ENCODE measurements at places on chromosomes 7 and 10.

DNA sequence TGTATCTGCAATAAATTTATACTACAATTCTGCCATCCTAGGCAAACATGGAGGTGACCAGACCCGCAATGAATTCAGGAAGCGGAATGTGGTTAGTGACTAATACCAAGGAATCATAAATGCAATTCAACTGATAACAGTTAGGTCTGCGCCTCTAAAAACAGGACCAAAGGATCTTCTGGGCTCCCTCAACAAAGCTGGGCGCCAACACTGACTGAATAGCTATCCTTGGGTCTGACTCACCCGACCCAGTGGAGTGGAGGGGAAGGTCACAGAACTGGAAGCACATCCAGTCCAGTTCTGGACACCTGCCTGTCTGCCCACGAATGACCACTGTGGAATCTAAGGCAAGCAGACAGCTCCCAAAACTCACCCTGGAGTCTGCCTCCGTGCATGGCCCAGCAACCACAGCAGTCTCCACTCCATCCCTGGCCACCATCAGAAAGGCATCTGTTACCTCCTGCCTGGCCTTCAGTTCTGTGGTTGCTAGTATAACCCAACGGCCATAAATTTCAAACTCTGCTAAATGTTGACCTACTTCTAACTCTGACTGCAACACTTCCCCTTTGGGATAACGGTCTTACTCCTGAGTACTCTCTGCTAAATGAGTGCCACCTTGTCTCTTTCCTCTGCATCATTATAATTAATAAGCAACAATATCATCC lies 43.0 kb upstream of the DLX6 start:
- peak; percentile 50 for DNase-seq

- peak; percentile 22 for DNase-seq
These were observed 4.1 kb downstream of the HOXA9 start for GRCh38 chr7:27161214-27161720.

DNA sequence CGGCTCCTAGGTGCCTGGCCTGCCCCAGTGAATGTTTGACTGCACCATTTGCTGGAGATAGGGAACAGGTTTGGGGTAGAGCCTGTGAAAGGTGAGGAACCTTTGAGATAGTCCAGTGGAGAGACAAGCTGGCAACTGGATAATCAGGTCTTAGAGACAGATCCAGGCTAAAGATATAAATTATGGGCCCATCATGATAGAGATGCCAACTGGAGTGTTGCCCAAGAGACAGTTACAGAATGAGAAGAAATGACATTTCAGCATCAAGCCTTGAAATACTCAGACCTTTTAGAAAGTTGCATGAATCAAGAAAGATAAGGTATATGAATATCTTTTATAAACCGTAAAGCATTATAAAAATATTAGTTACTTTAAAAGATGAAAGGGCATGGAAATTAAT lies 27.1 kb downstream of the CREB3L2 start:
- DNase-seq = no peak

GRCh38 chr10:7069706-7070105 lies 341.1 kb downstream of the SFMBT2 start:
- no peak for DNase-seq

DNA sequence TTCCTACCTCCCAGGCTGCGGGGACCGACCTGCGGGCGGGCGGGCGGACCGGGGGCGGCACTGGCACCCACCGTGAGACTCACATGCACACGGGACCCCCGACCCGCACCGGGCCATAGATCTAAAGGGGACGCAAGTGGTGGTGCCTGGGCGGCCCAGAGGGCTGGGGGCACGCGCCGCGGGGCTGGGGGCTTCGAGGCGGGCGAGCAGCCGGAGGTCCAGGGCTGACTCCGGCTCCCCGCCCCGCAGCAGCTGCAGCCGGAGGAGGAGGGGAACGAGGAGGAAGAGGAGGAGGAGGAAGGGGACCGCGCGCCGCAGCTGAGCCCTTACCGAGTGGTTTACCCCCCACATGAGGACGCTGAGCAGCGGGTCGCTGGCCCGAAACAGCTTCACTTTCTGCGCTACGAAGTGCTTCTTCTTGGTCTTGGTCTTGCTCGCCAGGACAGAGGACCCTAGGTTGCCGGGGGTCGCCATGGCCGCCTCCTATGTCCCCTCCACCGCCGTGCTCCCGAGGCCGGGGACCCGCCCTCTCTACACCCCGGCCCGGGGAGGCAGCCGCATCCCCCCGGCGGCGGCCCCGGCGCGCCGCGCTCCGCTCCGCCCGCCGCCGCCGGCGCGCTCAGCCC lies 412 bp downstream of the PIP4K2A start:
- DNase-seq = peak; percentile 34

GRCh38 chr7:128202287-128202957 lies 38.7 kb upstream of the LEP start:
- no peak for DNase-seq

DNA sequence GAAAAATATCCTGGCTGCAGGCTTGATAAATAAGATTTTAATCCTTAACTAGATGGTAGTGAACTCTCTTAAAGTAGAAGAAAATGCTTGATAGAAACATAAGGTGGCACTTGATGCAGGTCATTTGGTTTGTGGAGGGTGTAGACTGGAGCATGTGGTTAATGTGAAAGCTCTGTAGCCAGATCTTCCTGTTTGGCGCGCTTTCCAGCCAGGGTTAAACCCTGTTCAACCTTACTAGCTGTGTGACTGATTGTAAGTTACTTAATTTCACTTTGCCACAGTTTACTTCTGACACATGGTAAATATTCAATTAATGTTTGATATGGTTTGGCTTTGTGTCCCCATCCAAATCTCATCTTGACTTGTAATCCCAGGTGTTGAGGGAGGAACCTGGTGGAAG lies 394.0 kb downstream of the REEP3 start:
- no peak for DNase-seq

- no peak for DNase-seq
These were observed 604.0 kb downstream of the LRMDA start for GRCh38 chr10:76035206-76036110.

DNA sequence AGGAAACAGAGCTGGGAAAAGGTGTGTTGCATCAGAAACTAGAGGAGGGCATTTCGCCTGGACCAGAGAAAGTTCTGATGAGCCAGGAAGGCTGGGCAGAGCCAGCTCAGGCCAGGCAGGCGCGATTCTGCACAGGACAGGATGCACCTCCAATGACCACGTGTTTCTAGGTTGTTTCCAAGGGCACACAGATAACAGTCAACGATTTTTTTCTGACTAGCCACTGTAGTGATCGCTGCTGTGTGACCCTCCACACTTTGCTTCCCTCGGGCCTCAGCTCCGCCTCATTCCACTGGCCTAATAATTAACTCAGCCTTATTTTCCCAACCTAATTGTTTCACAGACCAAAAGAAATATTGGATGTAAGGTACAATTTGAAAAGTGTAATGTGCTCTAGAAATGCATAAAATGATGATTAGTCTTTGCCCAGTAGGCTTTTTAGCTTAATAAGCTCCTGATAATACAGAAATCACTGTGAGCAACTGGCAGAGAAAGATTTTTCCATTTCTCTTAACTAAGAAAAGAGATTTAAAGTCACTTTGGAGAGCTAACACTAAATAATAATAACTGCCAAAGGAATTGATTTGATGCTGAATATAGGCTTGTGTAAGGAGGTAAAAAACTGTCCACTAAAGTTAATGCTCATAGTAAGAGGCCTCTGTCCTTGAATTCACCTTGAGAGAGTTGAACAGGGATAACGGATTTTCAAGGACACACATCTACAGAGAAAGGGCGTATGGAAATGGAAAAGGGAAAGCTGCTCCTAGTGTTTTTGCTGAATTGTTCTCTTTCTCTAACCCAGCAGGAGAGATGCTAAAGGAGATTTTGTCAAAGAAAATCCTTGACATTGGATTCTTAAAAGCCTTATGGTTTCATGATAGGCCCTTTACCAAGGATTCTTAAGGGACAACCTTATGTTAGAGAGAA lies 291.0 kb upstream of the C7orf33 start:
- DNase-seq = no peak

- DNase-seq = no peak
These were observed 9.7 kb downstream of the GBX1 start for GRCh38 chr7:151157645-151158329.

- no peak for DNase-seq
These were observed 35.5 kb downstream of the RBM20 start for GRCh38 chr10:110679486-110680272.

- no peak for DNase-seq
These were observed 18.7 kb downstream of the HERPUD2 start for GRCh38 chr7:35676211-35676610.

DNA sequence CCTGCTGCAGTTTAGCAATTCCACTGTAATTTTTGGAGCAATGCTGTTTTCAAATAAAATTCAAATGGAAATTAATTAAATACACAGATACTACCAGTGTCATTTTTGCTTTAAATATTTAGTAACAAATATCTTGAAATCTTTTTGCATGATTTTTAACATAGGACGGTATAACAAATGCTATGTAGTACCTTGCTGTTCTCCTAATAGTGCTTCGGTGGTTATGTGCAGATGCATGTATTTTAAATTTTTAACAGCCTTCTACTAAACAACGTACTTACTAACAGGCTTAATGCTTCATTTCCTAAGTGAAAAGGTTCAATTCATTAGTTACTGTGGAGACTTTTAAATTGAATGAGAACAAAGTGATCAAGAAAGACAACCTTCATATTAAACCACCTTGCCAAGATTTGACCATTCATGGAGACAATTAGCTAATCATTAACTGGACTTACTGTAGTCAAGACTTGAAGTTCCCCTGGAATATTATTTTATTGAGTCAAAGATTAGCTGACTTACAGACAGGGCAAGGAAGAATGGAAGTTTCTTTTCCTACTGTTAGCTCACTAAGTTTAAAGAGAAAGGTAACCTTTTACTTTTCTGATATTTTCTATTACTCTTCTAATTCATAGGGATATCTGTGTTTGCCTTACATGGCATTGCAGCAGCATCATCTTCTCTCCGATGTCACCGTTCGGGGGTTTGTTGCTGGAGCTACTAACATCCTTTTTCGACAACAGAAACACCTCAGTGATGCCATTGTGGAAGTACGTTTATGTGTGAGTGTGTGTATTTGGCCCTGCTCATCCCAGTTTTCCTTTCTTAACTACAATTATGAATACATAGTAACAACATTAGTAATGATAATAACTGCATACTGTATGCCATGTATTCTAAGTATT lies 74.3 kb downstream of the AVL9 start:
- DNase-seq = no peak

DNA sequence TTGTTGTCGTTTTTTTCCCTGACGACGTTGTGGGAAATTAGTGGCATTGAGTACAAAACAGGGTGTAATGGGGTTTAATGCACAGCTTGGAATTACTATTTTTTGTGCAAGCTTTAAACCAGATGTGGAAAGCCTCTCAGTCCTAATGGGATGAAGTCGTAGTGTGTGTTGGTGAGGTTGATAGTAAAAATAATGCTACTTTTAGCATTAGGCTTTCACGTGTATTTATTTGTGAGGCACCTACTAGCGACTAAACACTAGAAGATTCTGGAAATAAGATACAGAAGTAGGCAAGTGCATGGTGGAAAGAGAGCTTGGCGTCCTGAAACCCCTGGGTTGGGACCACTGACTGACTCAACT lies 588 bp upstream of the ORC5 start:
- DNase-seq = no peak

DNA sequence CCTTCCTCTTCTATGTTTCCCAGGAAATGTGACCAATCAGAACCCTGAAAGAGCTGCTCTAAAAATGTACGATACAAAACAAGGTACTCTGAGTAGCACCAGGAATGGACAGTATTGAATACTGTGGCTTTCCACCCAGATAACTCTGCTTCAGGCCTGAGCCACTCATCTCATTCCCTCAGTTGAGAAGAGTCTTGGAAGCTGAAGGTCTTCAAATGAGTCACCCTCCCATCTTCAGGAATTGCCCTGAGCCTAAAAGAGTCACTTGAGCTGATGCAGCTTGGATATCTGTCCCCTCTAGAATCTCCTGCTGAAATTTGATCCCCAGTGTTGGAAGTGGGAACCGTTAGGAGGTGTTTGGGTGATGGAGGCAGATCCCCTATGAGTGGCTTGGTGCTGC lies 210.4 kb downstream of the DGKI start:
- peak; percentile 14 for DNase-seq
